ENCODE measurements at places on chromosomes 7 and 10.

DNA sequence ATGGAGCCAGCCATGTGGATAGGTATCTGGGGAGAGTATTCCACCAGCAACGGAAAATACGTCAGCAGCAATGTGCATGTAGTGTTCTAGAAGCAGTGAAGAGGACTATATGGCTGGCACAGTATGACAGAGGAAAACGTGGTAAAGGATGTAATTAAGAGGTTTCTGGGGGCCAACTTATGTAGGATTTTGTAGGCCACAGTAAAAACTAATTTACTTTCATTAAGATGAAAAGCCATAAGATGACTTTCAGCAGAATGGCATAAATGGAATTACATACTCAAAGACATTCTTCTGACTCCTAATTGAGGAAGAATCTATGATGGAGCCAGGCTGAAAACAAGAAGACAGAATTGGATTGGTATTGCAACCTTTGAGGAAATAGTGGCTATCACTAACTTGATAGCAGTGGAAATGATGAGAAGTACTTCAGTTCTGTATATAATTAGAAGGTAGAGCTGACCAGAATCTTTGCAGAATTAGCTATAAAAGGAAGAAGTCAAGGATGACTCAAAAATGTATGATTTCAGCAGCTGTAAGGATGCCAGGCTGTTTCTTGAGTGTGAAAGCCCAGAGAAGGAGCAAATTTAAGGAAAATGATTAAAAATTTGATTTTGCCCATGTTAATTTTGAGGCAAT is 156.7 kb downstream of the MBL2 start:
- no peak for DNase-seq

DNA sequence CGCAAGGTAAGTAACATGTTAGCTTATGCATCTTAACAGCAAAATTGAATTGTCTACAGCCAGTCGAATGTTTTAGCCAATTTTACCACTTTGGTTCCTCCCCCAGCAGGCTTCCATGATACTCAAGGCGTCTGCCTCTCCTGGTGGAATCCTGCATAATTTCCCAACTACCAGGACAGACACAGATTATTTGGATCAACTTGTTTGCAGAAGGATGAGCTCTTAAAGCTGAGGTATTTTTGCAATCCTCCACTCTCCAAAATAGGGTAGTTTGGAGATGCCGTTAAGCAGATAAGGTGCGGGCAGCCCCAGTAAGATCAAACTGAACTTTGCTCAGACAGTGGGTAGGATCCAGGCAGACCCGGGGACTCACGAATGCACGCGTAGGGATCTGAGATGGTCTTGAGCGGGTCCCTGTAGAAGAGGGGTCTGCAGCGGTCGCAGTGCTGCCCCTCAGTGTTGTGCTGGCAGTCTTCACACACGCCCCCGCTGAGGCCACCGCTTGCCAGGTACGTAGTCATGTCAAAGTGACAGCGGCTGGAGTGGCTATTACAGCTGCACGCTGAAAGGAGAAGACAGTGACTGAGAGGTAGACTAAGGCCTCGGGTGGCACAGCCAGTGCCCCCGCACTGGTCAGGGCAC is 27.4 kb downstream of the LAMB4 start:
- DNase-seq: no peak

- no peak for DNase-seq
Measured at GRCh38 chr7:147759327-147759943, 831.1 kb upstream of the C7orf33 start.

DNA sequence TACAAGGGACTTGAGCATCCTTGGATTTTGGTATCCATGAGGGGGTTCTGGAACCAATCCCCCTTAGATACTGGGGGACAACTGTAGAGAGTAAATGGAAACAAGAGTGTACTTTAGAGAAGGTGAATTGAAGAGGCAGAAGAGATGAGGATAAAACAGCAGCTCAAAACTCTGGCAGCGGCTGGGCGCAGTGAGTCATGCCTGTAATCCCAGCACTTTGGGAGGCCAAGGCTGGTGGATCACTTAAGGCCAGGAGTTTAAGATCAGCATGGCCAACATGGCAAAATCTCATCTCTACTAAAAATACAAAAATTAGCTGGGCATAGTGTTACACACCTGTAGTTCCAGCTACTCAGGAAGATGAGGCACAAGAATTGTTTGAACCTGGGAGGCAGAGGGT is 218.7 kb downstream of the GALNT17 start:
- no peak for DNase-seq

DNA sequence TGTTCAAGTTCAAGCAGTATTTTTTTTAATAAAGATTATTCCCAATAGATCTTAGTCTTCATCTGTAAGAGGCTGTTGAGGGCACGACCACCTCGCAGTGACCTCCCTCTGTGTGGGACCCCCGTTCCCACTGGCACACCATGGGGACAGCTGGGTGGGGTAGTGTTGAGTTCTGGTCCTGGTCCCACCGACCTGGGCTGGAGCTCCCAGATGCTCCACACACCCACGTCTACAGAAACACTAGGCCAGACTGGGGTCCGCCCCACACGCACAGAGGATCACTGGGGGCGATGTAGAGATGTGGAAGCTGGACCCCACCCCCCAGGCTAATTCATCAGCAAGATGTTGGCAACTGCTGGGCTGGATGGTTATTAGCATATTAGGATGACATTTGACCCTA is 623.6 kb downstream of the PTPRN2 start:
- DNase-seq: no peak

DNA sequence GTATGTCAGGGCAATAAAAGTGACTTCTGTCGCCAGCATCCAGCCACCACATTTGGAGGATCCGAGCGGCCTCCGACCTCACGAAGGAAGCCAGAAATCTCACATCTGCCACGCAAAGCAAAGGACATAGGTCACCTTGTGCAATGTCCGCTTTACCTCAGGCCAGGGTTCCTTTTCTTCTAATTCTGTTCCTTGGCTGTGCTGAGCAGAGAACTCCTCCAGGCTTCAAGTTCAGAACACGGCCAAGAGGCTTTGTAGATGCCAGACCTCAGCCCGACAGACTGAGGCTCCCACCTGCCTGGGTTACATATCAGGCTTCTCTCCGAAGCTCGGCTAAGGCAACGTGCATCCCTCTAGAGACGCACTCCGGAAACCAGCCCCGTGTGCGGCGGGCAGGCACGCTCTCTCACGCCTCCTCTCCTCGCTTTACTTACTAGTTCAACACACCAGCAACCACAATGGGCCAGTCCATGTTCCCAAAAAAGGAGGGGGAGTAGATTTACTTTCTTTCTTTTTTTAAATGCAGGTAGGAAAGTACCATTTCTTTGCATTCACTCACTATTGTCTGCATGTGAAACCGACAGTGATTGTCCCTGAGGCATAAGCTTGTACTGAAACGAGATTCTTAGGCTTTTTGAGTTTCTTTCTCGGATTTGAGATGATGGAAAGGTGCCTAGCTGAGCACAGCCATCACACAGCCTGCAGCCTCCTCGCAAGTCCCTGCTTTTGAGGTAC is 122.4 kb upstream of the AFAP1L2 start:
- DNase-seq: peak; percentile 86

DNA sequence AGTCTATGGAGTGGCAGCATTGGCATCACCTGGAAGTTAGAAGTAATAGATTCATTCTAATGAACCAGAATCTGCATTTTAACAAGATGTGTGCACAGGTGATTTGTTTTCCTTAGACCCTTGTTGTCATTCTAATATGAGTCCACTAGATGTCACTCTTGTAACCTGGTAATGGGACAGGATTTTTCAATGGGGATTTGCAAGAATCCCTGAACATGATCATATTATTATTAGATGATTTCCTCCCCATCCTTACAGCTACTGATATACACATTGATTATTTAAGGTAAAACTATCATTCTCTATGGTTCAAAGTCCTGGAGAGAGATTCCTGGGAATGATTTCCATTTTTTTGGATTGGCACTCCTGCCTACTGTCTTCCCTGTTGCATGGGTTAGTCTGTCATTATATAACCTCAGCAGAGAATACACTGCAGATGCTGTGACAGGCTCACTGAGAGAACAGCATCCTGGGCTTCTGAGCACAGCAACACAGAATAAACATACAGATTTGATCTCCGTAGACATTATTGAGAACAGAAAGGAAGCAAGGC is 194.9 kb downstream of the SUGCT start:
- no peak for DNase-seq

GRCh38 chr7:22154143-22154529 is 202.8 kb downstream of the RAPGEF5 start:
- no peak for DNase-seq

DNA sequence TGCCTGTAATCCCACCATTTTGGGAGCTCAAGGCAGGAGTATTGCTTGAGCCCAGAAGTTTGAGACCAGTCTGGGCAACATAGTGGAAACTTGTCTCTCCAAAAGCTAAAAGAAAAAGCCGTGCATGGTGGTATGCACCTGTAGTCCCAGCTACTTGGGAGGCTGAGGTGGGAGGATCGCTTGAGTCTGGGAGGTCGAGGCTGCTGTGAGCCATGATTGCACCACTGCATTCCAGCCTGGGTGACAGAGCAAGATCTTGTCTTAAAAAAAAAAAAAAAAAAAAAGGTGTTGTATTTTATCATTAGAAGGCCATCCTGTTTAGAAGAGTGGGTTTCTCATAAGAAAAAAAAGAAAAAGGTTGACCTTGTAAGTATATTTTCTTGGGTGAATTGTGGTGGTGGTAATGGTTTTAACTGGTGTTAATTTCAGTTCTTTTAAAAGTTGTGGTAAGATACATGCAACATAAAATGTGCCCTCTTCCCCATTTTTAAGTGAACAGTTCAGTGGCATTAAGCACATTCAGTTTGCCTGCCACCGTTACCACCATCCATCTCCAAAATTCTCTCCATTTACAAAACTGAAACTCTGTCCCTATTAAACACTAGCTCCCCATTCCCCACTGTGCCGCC is 34.7 kb downstream of the GRIFIN start:
- DNase-seq: no peak

- no peak for DNase-seq
Measured at GRCh38 chr10:84538036-84538435, 209.6 kb downstream of the CCSER2 start.

DNA sequence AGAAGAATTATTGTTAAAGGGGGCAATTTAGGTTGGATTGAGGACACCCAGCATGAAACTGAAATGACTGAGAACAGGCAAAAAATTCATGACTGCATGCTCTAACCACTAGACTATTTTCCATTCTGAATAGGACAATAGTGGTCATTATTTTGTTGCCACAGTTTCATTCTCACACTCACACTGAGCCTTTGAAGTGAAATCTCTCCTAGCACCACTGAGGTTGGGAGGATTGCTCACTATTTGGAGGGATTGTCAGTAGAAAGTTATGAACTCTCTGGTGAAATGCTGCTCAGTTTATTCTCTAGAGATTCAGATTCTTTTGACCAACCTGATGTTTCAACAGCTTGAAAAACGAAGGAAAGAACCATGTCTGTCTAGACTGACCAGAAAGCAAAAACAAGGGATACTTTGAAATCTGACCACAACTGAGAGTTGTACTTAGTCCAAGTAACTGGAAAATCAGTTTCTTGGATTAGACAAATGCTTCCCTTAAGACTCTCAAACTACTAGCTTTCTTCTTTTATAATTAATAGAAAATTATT is 191.2 kb downstream of the DYNC1I1 start:
- DNase-seq: no peak

DNA sequence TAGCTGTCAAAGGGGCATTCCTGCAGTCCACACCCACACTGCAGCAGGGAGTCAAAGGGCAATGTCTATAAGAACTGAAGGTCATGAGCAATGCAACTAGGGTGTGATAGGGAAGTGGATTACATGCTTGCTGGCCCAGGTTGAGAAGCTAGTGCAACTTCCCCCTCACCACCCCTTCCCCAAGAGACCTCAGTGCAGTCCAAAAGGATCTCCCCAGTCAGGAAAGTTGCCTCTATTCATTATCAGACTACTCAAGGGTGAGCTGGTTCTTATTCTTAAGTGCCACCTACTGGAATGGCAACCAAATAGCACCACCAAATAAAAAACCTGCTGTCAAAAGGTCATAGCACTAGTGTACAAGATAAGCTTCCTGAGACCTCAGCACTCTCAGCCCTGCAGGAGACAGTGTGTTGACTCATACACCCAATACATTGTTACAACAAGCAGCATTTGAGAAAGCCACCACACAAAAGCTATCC is 28.2 kb downstream of the MTERF1 start:
- no peak for DNase-seq

DNA sequence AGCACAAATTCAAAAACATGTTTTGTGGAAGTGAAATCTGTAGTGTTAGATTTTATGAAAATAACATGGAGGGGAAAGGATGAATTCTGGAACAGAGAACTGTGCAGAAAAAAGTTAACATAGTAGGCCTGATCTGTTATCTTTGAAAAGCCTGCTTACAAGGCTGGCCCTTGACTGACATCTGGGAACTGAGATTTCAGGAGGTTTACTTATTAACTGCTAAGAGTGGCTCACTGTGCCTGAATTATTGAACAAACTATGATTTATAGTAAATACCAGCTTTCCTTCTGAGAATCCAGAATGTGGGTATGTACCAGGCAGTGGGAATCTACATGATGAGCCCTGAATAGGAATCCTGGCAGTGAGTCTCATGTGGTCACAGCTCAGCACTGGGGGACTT is 30.5 kb downstream of the NSUN6 start:
- no peak for DNase-seq

GRCh38 chr10:11882646-11883375 is 59.7 kb downstream of the PROSER2 start:
- no peak for DNase-seq

DNA sequence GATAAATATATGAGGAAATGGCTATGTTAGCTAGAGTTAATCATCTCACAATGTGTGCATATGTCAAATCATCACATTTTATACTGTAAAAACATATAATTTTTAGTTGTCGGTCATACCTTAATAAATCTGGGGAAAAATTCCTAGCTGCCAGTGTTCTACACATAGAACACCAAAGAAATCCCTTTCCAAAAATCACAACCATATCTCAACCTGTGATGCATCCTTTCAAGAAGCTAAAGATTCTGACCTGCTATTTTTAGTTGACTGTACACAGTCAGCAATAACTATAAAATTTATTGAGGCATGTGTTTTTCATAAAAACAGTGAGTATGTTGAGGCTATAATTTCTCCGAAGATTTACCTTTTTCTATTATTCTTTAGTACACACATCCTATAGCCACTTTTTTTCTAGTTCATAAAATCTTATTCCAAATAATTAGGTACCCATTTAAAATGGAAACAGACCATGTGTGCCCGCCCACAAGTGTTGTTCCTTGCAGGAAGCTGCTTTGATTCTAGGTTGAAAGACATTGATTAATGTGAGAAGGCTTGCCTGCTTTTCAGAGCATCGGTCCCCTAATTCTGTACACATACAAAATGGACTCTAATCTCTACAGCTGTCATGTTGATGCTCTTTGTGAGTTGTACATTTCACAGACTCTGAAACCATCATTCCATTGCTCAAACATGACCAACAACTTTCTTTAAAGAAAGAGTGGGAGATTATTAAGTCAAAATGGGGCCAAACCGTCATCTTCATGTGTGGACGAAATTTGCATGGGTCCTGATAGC is 117.5 kb upstream of the LRRN3 start:
- no peak for DNase-seq
